Mucosa of descending colon (tissue), 3 donors: ENCODE measurements at places on chromosomes 2 and 18.

GRCh38 chr2:96837575-96837974 is 6.2 kb downstream of the ANKRD23 start:
- no peak for DNase-seq

- no peak for DNase-seq
These were observed 87.9 kb downstream of the LBH start for GRCh38 chr2:30318987-30319782.

GRCh38 chr18:10352671-10353070 is 101.8 kb upstream of the APCDD1 start:
- no peak for DNase-seq

DNA sequence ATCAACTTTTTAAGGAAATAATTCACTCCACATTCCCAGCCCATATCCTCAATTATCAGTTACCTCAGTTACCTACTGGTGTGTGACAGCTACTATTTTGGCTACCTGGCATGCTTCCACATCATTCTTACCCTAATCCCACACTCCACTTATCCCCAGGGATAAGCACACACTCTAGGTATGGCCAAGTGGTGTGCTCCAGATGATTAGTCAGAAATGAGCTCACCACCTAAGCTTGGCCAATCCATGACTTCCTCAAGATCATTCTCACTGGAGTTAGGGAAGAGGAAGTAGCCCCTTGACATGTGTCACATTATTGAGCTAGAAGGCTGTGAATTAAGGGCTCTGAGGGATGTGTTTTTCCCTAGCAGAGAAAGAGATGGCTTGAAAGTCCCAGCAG is 20.9 kb upstream of the SMAD4 start:
- no peak for DNase-seq

DNA sequence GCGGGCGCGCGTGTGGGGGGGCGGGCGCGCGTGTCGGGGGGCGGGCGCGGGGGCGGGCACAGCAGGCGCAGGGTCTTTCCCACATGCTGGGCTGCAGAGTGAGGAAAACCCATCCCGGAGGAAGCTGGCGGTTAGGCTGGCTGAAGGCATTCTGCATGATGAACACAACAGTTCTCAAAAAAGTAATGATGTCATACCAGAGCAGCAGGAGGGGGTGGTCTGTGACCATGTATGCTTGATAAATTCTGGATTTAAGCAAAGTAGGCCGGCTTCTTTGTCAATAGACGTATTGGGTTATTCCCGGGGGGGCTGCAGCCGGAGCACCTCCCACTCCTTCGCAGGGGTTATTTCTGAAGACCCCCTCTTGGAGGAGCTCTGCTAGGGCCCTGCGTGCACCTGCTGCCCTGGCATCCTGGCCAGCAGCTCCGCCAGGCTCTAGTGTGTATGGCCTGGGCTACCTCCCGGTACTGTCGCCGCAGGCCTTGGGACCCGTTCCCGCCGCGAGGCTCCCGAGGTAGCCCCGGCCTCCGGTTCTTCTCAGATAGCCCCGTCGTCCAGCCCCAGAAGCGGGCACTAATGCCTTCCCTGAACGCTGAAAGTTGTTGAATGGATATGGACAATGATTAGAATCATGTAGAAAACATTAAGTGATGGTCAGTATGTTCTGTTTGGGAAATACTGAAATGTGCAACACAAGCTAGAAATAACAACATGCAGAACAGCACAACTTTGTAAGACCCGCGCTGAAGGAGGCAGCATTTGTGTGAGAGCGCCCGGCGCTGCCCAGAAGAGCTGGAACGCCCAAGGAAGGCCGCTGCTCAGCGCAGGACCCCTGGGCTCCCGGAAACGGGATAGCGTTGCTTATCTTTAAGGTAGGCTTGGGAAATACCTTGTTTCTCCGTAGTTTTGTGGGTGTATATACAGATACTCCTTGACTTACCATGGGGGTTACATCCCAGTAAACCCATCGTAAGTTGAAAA is 101.4 kb upstream of the RAB6C start:
- peak; percentile 39 for DNase-seq

GRCh38 chr2:168293766-168294165 is 46.4 kb upstream of the STK39 start:
- DNase-seq, result no peak

DNA sequence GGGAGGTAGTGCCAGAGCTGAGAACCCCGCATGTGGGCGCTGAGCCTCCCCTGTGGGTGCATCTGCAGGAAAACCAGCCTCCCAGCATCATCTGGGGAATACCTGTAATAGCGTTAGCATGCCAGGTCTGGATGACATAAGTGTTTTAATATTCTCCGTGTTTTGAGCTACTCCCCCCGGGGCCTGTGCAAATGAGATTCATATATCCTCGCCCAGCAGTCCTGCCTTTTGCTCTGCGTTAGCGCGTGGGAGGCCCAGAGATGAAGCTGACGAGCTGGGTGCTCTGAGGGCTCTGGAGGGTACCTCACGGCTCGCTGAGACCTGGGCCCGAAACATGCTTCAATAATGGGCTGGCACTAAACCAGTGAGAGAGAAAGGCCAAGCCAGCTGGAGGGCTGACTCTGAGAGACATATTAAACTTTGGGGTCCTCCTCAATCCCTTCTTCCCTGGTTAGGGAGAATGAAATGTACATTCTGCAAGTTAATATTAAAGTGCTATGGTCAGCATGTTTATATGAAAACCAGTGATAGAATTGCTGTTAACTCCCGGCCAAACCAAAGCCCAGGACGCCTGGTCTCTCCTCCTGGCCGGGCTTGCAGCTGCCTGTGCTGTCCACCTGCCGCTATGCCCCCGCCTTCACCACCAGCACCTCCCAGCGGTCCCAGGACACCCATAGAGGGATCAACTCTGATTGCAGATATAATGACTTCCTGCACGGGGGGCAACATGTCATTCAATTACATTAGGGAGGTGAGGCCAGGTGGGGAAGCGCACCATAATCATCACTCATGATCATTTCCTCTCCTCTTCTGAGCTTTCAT is 77.0 kb downstream of the EDAR start:
- DNase-seq, result no peak

- peak; percentile 56 for DNase-seq
These were observed 81.2 kb downstream of the INSIG2 start for GRCh38 chr2:118169359-118170005.

- DNase-seq, result no peak
These were observed 42.5 kb downstream of the LYPD1 start for GRCh38 chr2:132627536-132627935.

GRCh38 chr2:24930768-24931167 is 10.7 kb upstream of the ADCY3 start:
- no peak for DNase-seq

GRCh38 chr2:144431392-144431783 is 88.5 kb downstream of the ZEB2 start:
- DNase-seq, result no peak

- DNase-seq, result no peak
These were observed 27.5 kb upstream of the MSGN1 start for GRCh38 chr2:17788773-17789172.
